ENCODE measurements at places on chromosomes 4 and X. TPM values are rescaled to one million over a fixed set of nuclear protein-coding genes. Genes with fewer than 3 reads are reported as not detected.

FREM3 gene
- total RNA-seq, result not detected

ERVMER34-1 gene
- total RNA-seq, result not detected

DGKK gene
- not detected for total RNA-seq

DNA sequence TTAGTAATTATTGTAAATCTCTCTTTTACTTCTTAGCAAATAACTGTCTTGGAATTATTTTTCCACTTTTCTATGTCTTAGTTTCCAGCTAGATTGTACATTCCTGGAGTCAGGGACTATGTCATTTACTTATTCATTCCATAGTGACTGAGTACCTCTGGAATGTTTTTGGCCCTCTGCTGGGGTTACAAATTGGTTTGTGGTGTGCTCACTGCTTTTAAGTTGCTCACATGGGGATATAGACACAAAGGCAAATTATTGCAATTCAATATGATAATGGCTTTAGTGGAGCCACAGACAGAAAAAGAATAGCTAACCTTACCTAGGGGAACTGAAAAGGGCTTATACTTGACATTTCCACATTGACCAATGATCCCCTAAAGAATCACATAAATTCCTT lies 63.7 kb upstream of the PDGFRA start:
- no peak for DNase-seq

- no peak for DNase-seq
These were observed 9.9 kb upstream of the SMIM10L2A start for GRCh38 chrX:135411893-135412292.

DNA sequence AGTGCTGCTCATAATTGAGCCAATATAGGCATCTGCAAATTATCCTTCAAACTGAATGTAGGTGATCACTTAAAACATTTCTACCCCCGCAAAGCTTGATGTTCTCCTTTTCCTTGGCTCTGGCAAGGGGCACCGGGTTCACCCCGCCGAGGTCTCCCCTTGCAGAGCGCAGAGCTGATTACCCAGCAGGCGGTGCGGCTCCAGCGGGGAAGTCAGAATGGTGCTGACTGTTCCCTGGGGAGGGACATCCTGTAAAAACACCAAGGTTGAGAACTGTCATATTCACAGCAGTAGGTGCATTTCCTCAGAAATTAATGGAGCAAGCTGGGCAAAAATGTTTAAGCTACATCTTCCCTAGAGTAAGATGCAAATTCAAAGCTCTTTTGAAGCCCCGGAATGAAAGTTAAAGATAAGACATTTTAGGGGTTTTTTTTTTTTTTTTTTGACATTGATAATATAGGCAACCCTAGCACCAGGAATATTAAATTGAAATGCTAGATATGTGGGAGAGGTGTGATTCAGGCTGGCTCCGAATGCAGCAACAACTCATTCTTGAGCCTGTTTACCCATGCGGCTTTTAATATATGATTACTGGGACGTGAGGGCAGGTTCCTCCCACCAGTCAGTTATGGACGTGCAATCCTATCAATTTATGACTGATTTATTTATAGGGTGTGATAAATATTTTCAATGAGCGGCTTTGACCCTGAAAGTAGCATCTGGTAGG lies 767.3 kb upstream of the TENM3 start:
- no peak for DNase-seq

- no peak for DNase-seq
These were observed 7.7 kb upstream of the ASB5 start for GRCh38 chr4:176276710-176277109.

- no peak for DNase-seq
These were observed 242.7 kb upstream of the NWD2 start for GRCh38 chr4:37001688-37002436.

DNA sequence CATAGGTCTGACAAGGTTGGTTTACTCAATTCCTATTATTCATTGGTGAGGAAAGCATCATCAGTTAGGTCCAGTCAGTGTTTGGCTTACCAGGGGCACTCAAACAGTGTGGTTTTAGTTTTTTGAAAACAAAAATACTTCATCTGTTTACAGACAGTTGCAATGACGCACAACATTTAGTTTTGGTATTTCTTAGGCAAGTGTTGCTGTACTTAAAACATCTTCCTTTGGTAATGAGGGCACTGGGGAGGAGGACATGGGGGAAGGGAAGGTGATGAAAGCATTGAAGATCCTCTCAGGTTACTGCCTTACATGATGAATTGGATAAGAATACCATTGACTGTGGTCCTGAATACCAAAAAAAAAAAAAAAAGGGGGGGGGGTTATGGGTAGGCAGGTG lies 93.7 kb upstream of the MAOA start:
- DNase-seq, result no peak

- peak; percentile 20 for DNase-seq
These were observed 93.3 kb downstream of the ANXA3 start for GRCh38 chr4:78644744-78645330.

DNA sequence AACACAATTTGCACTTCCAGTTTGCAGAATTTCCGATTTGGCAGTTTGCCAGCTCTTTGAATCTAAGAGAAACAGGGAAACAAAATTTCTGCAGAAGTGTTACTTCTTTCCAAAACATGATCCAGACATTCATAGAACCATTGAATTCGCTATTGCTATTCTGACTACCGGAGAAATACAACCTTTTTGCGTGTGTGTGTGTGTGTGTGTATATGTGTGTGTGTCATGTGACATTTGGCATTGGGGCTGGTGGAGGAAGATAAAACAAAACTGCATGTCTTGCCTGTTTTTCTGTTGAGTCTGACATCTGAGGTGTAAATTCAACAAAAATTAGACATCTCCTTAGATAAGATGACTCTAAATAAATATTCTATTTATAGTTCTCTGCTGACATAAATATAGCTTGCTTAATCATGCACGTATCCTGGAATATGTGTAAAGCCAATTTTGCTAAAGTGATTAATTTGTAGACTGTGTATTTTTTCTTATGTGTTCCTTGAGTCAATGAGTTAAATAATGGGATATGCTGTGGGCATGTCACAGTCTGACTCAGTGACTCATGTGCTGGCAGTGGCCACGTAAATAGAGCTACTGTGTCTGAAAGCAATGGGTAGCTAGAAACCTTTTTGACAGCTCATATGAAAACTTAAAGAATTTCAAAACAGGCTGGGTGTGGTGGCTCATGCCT lies 98.9 kb downstream of the HPGD start:
- DNase-seq, result no peak

DNA sequence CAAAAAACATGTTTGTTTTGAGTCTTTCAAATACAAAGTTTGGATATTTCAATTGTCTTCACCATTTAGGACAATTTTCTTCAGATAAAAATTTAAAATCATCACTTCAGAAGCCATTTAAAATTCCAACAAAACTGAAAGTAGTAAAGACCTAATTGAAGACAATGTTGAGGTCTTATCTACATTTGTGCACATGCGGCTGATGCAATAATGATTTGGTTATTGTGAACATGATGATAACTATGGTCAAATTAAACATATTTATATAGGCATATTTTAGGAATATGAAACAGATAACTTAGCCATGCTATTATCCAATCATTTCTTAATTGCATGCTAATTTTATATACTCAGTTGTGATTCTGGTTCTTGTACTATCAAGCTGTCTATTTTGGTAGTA lies 407.5 kb downstream of the GALNTL6 start:
- DNase-seq, result no peak

DNA sequence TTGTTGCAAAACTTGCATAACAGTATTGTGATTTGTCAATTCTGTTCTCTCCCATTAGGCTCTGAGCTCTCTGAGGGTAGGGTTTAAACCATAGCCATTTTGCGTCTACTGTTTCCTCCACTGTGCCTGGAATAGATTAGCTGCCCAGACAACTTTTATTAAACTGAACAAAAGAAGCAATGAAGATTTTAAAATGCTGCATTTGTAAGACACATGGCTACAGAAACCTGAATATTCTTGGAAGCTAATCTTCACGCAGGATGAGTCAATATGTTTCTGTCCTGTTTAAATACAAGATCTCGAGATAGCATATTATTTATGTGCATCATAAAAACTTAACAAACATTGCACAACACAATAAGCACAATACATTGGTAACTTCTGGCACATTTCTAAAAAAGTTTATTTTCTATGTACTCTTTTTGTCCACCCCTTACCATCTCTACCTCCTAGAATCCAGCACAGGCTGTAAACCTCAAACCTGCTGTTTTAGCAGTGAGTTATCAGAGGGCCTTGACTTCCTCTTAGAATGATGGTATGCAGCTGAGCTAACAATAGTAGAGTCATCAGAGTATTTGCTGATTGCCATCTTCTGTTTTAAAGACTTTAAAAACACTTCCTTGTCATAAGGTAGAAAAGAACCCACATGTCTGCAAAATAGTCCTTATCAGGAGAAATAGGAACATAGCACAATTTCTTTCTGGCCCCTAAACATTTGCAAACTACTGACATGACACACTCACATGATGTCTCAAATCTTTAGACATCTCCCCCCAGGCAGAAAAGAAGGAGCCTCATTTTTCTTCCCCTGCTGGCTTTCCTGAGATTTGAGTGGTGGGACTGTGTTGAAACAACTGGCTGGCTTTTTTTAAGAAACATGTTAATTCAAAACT lies 10.6 kb upstream of the CCNG2 start:
- no peak for DNase-seq

DNA sequence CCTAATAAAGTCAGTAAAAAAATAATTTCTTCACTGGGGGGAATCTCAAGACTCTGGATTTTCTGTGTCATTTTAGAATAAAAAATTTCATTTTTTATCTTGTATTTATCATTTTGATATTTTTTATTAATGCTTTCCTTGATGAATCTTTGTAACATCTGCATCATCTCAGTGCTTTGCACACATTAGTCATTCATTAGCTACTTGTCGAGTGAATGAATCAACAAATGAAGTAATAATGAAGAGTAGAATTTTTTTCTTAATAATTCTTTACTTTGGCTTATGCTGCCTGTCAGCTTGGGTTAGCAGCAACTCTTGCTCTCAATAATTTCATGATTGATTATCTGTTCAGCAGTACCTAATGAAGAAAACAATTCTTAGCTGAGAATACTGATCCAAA lies 530.8 kb downstream of the GRXCR1 start:
- DNase-seq, result no peak

DNA sequence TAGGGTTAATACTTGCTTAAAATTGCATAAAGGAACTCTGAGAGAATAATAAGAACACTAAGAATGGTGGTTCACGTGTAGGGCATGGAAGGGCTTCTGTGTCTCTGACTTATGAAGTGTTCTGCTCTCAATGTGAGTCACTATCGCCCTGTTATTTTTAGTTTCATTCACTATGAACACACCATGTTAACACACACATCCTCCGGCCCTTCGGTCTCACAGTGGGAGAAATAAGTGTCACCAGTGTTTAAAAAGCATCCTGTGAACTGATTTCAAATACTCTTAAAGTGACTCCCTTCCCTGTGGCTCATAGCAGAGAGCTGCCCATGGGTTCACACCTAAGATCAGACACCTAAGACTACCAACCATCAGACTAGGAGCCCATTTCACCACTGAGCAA lies 33.8 kb upstream of the FGFBP2 start:
- DNase-seq, result no peak

GRCh38 chr4:2247128-2248043 lies 5.5 kb upstream of the HAUS3 start:
- no peak for DNase-seq

DNA sequence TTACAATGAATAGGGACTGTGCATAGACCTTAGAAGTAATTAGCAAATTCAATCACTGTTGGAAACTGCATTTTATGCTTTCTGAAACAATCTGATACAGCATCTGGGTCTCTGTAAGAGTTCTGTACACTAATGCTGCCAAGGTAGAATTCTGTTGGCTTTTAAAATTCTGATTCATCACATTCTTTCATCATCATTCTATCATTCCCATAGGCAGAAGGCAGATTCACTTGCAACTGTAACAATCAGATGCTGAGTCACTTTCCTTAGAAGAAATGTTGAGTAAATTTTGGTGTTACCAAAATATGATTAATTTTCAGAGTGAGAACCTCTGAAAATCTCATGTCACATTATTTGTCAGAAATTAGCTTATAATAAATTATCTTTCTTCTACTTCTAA lies 267.2 kb downstream of the MAPK10 start:
- no peak for DNase-seq

GRCh38 chr4:43718369-43718768 lies 730.2 kb downstream of the KCTD8 start:
- DNase-seq, result no peak

DNA sequence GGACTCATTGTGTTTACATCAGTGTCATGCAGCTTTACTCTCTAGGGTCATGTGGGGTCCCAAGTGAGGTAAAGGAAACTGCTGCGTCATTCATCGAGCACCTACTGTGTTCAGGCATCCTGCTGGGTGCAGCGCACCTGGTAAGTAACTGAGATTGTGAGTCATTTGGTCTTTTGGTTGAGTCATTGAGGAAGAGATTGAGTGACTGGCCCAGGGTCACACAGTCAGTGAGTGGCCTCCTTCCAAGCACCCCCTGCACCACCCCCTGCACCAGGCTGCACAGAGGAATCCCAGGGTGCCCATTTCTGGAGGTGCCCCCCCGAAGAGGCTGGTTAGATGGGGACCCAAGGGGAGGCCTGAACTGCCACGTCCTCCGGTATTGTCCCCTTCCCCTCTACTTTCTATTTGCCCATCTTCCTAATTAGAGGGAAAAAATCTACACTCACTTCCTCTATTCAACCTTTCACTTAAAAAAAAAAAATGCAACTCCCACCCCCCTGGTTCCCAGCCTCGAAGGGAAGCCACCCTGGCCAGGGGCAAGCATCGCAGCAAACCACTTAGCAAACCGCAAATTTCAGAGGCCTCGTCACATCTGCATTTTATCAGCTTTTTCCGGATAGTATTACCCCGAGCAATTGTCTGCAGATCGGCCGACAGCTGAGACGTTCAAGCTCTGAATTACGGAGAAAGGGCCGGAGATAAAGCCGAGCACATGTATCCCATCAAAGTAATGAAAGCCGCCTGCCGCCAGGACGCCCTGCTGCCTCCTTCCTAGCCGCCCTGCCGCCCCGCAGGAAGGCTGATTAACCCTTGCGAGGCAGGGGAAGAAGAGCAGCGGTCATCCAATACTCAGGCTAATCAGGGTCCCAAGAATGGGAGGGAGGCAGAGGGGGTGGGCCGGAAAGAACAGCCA lies 96.3 kb upstream of the MSX1 start:
- peak; percentile 5 for DNase-seq

GRCh38 chr4:104896660-104897645 lies 249.7 kb upstream of the TET2 start:
- no peak for DNase-seq

HERC3 gene
- 12.8 TPM for total RNA-seq

- no peak for DNase-seq
These were observed 1.8 kb downstream of the TMEM35A start for GRCh38 chrX:101080326-101081124.

ETDB gene
- not detected for total RNA-seq

DNA sequence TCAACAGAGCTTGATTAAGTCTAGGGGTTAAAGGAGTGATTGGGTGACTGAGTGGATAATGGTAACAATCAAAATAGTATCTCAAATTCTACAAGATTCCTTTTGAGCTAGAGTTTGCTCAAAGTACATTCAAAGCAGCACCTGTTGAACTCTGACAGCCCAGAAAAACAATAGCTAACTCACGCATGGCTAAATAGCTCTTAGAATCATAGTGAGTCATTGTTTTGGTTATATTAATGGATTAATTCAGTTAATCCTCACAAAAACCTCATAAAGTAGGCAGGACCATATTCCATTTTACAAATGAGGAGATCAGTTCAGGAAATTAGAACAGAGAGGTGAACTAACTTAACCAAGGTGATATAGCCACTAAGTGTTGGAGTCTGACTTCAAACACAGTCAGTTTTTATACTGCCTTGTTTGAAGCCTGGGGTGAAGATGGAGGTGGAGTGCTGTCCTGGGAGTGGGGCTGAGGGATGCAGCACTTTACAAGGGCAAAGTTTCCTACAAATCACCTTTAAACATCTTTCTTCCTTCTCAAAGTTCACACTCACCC lies 35.9 kb upstream of the PPM1K start:
- DNase-seq, result no peak

All from activated T-helper 1 cell treated with anti-CD3 and anti-CD28 coated beads, Interleukin-12 subunit alpha, Interleukin-12 subunit beta, Interleukin-2, Interleukin-4 antibody, amounts not matched to agents 30 ng/mL and 10 ng/mL and 1 ng/mL, durations not matched to agents 14 hours and 24 hours and 36 hours (primary cell).